ENCODE measurements at places on chromosomes 13 and 19.

DNA sequence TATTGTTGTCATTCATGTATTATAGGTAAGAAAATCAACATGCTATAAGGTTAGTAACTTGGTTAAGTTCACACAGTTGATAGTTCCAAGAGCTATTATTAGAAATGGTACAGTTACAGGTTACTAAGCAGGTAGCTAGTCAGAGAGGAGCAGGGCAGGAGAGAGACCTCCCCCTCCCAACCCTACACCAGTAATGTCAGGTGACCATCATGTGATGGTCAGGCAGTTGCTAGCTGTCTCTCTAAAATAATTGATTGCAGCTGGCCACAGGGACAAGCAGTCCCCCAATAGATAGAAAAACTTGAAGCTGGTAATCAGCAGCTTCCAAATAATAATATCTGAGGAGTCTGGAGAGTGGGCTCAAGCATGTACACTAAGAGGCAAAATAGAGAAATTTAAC, 14.6 kb downstream of the SLITRK1 start:
- no peak for ATAC-seq

GRCh38 chr19:56725829-56726424, 54.4 kb upstream of the ZNF835 start:
- no peak for ATAC-seq

- no peak for ATAC-seq
Measured at GRCh38 chr13:111183959-111184358, 68.8 kb downstream of the ARHGEF7 start.

GRCh38 chr19:43560687-43561086, 14.6 kb downstream of the XRCC1 start:
- no peak for ATAC-seq

DNA sequence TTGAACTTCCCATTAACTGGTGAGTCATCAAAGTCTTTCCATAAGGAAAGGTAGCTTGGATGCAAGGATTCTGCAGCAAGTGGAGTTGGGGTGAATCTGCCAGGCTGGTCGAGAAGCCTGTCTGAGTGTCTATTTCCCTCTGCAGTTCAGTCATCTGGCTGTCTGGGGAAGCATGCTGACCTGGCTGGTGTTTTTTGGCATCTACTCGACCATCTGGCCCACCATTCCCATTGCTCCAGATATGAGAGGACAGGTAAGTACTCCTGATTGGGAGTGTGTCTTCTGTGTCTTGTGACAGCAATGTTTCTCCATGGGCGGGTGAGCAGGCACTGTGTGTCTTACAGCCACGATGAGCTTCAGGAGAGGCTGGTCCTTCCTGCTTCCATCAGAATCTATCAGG, 189.7 kb downstream of the SHISA2 start:
- ATAC-seq: no peak

DNA sequence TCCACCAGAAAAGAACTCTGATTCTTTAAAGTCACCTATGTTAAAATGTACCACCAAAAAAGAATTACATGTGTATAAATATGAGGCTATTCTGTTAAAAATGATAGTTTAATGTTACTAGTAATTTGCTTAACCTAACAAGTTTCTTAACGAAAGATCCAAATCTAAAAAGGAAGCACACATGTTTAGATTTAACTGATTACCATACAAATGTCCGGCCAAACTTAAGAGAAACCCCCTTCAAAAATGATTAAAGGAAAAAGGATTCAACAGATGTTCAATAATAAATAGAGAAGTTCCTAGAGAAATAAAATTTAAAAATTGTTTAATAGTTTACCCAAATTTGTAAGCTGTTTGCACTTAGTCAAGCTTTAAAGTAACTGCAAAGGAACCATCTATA, 5.0 kb upstream of the ZNF69 start:
- ATAC-seq: no peak

GRCh38 chr13:103036268-103036667, 29.9 kb downstream of the SLC10A2 start:
- ATAC-seq: no peak

DNA sequence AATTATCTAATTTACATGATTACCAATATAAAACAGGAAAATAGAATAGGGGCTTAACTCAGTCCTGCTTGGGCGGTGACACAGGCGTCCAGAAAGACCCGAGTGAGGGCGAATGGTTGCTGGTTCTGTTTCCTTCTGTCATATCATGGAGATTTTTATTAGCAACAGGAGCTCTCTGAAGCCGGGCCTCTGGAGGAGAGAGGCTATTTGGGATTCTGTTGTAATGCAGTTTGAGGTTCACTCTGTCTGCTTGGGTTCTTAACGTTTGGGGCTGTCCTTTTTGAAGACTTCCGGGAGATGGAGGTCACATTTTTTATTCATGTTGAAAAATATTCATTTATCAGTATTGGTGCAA, 115.7 kb upstream of the ZNF536 start:
- no peak for ATAC-seq

GRCh38 chr13:56923626-56924140, 217.0 kb upstream of the PRR20A start:
- ATAC-seq: no peak

DNA sequence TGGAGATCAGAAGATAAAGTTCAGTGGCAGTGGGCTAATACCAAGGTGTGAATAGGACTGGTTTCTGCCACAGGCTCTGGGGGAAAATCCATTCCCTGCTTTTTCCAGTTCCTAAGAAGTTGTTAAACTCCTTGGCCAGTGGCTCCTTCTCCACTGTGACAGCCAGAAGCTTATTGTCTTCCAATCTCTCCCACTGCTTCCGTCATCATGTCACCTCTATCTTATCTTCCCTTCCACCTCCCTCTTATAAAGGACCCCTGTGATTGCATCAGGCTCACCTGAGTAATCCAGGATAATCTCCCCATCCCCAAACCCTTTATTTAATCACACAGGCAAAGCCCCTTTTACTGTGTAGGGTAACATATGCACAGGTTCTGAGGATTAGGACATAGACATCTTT, 431.2 kb upstream of the SLC10A2 start:
- ATAC-seq: no peak

DNA sequence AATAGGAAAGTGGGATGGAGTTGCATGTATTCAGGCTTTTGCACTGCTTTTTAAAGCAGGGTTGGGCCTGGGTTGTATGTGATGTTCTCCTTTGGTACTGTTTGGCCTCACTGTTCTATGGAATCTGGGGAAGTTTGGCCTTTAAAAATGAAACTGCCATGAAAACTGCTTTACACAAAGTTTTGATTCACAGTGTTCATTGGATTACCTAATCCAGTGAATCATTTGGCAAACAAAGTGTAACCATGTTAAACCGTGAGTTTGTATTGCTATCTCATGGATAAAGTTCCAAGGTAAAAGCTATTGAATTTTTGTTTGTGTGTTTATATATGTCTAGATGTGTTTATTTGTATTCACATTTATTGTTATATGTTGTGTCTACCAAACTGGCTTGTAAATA, 1658.6 kb downstream of the OLFM4 start:
- no peak for ATAC-seq

GRCh38 chr19:3251229-3251628, 26.8 kb downstream of the CELF5 start:
- ATAC-seq: no peak

GRCh38 chr13:79749566-79749965, 268.6 kb downstream of the NDFIP2 start:
- no peak for ATAC-seq

DNA sequence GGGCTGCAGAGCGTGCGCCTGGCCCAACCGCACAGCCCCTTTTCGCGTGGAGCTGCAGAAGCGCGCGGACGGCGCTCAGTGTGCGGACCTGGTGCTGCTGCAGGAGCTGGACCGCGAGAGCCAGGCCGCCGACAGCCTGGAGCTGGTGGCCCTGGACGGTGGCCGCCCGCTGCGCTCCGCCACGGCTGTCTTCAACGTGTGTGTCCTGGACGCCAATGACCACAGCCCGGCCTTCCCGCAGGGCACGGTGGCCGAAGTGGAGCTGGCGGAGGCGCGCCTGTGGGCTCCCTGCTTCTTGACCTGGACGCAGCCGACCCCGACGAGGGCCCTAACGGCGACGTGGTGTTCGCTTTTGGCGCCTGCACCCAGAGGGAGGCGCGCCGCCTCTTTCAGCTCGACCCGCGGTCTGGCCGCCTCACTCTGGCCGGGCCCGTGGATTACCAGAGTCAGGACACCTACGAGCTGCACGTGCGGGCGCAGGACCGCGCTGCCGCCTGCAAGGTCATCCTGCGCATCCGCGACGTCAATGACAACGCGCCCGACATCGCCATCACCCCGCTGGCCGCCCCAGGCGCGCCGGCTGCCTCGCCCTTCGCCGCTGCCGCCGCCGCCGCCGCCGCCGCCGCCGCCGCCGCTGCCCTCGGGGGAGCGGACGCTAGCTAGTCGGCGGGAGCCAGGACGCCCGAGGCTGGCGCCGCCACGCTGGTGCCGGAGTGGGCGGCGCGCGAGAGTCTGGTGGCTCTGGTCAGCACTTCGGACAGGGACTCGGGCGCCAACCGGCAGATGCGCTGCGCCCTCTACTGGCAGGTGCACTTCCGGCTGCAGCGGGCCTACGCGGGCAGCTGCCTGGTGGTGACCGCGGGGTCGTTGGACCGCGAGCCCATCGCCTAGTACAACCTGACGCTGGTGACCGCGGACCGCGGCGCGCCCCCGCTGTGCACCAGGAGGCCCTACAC, 172.2 kb downstream of the OLFM4 start:
- peak; percentile 62 for ATAC-seq

GRCh38 chr13:81957121-81957520, 1616.2 kb upstream of the SPRY2 start:
- no peak for ATAC-seq

GRCh38 chr19:7385062-7385461, 36.3 kb downstream of the ARHGEF18 start:
- ATAC-seq: no peak

DNA sequence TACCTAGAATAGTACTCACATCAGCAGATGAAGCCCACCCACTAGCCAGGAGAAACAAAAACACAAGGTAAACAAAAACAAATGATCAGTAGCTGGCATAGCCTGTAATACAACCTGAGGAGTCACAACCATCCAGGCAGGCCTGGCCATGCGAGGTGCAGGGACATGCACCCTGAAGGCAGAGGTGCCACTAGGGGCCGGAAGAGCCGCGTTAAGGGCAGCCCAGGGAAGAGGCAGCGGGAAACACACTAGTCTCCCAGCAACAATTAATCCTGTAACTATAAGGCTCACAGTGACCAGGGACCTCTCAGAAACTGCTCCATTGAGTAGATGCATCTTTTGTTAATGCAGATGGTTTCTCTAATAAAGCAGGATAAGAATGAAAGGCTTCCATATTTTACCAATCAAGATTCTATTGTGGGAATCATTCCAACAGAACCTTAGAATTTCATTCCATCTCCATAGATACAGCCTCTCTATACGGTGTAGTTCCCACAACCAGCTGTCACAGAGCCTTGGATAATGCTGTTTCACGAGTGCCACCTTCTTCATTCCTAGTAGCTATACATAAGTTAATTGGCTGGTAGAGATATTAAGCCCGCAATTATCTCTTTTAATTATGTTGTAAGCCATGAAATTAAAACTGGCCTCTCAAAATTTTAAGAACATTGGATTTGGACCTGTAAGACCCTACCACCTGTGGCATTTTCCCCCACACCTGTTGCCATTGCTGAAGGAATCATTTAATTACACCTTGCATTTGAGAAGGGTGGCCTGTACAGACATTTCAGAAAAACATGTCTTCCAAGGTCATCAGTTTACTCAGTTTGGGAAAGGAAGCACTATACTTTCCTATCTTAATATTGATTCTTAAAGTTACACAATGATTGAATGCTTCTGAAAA, 28.7 kb downstream of the ANKRD10 start:
- ATAC-seq: peak; percentile 73

GRCh38 chr19:51592521-51592920, 21.4 kb downstream of the ZNF175 start:
- ATAC-seq: no peak

- ATAC-seq: no peak
Measured at GRCh38 chr19:6556480-6557195, 25.8 kb downstream of the TNFSF9 start.

DNA sequence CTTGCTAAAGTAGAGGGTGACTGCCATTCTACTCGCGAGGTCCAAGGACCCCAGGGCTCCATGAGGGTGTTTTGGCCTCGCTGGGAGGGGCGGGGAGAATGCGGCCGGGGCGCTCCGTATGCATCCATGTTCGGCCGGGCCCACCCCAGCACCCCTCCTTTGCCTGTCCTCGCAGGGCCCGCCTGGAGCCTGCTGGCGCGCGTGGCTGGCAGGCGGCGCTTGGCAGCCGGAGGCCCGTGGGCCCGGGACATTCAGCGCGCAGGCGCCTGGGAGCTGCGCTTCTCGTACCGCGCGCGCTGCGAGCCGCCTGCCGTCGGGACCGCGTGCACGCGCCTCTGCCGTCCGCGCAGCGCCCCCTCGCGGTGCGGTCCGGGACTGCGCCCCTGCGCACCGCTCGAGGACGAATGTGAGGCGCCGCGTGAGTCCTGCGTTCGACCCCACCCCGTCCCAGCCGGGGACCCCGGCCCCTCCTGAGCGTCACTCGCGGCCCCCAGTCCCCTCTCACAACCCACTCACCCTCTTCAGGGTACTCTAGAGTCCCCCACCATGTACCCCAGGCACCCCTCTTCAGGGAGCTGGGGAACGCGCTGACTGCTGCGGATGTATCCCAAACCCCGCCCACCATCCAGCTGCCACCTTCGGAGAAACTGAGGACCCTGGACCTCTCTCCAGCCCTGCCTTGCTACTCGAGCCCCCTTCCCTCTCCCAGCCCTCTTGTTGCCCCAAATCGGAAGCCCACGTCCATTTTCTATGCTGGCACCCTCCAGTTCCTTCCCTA, 4.1 kb downstream of the DLL3 start:
- peak; percentile 79 for ATAC-seq

- ATAC-seq: no peak
Measured at GRCh38 chr19:30068528-30069395, 126.7 kb downstream of the URI1 start.

DNA sequence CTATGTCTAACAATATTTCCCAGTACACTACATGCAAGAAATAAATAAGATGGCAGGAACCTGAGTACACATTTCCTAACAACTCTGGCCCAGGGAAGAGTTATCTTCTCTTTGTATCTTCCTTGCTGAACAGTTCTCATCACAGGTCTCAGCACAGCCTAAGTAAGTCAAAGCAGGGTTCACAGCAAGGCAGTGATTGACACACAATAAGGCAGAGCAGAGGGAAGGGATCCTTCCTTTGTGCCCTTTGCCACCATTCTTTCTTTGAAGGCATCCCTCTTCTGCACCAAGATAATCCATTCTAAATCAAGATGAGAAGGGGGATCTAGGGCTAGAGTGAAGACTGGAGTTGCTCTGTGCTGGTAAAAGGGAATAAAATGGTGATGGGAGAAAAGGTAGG, 73.4 kb upstream of the TRPC4 start:
- no peak for ATAC-seq

Data from esophagus mucosa (tissue), 1 donor.